ENCODE measurements at places on chromosomes 7 and 10.

DNA sequence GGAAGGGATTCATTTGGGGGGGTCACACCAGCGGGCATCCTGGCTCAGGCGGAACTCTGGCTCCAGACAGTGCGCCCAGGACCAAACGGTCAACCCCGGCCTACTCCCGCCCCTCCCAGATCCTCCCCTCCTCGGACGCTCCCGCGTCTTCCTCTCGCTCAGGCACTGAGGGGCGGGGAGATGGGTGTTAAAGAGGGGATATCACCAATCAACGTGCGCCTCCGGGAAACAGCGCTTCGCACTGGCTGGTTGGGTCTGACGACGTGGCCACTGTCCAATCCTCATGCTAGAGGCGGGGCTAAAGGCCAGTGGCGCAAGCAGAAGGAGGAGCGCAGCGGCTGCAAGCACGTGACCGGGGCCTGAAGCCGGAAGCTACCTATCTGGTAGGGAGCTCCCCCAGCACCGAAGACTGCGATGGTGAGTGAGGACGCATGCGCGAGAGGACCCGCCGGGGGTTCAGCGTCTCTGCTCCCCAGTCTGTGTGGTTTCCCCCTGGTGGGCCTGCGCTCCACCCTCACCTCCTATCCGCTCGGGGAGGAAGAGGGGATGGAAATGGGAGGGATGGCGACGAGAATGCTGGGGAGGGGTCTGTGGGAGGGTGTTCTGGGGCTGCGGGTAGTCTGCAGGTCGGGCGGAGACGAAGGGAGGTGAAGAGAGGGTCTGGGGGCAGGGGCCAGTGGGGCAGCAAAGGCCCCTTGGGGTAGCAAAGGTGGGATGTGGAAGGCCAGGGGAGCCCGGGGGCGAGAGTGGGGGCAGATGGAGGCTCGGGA, at the start of gene LAMTOR4:
LAMTOR4 (plus strand) TSS at position 360 of the 770 bp plus-strand sequence; CDS start at position 415, 55 bp downstream.
- peak; percentile 99 for DNase-seq

DNA sequence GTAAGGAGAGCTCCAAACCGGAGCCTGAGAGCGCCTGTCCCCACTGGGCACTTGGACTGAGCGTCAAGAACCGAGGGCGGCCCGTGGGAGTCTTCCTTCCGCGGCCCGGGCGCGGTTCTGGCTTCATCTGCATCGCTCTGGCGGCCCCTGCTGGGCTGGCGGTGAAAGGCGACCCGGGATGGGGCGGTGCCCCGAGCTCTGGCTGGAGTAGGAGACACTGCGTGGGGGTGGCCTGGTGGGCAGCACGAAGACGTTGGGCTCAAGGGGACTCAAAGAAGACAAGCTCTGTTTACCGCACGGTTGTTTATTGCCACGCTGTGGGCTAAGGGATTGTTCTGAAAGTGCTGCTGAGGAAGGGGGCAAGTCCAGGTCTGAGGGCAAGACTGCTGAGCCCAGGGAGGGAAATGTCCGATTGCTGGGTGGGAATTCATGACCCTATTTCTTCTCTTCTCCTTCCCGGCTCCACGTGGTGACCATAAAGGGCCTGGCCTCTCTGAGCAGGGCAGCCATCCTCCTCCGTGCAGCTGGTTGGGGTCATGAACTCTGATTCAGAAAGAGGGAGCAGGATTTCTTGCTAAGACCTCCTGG, 29.8 kb downstream of the PLAU start:
- DNase-seq = peak; percentile 87

DNA sequence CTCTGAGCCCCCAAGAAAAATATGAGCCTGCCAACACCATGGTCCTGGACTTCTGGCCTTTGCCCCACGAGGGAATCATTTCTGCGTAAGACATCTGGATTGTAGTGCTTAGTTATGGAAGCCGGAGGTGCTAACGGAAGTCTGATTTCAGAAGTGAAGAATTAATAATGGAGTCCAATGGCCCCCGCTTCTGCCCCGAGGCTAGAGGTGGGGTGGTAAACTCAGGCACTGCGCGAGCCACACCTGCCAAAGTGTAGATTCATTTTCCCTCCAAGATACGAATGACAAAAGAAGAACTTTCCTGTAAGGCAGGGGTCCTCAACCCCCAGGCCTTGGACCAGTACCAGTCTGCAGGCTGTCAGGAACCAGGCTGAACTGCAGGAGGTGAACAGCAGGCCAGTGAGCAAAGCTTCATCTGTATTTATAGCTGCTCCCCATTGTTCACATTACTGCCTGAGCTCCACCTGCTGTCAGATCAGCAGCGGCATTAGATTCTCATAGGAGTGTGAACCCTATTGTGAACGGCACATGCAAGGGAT, 22.3 kb downstream of the CNPY1 start:
- DNase-seq = no peak

DNA sequence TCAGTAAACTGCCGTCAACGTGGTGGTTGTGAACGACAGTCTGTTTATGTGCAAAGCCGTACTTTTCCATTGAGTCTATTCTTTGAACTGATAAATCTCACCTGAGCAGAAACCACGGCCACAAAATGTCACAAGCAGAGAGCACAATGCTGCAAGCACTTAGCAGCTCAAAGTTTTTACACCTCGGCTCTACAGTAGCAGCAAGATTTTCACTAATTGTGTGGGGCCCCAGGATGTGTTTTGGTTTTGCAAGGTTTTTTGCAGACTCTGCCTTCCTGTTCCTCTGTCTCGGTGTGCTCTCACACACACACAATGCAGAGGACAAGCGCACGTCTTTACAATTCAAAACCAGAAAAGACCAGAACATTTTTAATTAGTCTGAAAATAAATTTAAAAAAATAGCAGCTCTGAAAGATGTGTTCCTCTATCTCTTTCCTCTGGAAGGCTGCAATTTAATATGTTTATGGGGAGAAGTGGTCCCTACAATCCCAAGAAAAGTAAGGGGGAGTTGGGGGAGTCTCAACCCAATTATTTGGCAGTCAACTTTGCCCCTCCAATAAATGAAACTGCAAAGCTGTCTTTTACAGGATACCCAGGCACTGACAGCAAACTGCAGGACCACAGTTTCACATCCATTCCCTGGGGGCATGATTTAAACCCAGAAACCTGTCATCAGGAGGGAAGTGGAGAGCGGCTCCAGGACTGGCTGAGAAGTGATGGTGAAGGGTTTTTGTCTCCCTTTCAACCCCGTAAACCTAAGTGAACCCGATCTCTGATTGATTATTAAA, 73.8 kb upstream of the SFMBT2 start:
- DNase-seq = no peak

- peak; percentile 35 for DNase-seq
Measured at GRCh38 chr7:69780379-69780778, 182.1 kb downstream of the AUTS2 start.

DNA sequence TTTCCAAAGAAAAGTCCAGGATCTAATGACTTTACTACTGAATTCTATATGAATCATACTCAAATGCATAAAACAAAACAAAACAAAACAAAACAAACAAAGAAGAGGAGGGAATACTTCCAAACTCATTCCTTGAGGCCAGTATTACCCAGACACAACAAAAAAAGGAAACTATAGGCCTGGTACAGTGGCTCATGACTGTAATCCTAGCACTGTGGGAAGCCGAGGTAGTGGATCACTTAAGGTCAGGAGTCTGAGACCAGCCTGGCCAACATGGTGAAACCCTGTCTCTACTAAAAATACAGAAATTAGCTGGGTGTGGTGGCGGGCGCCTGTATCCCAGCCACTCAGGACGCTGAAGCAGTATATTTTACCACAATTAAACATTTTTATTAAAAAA, 114.6 kb downstream of the NRBF2 start:
- peak; percentile 35 for DNase-seq

DNA sequence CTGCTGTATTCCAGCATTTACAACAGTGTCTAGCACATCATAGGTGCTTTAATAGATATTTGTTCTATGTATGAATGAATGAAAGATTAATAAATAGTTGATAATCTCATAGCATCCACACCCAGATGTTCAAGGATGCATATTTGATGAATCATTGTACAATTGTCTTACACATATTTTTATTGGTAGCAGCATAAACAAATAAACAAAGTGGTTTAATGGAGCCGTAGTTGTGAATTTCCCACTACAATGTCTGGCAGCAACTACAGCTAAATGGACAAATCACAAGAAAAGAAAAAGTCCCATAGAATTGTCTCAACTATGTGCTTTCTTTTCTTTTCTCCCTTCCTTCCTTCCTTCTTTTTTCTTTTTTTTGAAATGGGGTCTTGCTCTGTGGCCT, 150.8 kb downstream of the NRP1 start:
- DNase-seq = no peak

DNA sequence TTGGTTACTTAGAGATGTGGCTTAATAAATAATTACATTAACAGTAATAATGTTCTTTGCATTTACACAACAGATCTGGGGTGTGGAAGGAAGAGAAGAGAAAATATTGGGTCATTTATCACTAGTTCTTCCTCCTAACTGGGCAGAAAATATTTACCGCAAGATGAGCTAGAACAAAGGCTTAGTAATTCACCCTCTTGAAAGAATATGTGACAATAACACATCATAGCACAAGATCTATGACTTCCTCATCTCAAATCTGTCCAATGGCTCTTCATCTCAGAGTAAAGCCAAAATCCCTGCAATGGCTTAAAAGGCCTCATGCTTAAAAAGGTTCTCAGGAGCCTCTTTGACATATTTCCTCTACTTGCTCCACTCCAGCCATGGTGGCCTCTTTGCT, 178.6 kb downstream of the ZNF438 start:
- no peak for DNase-seq

DNA sequence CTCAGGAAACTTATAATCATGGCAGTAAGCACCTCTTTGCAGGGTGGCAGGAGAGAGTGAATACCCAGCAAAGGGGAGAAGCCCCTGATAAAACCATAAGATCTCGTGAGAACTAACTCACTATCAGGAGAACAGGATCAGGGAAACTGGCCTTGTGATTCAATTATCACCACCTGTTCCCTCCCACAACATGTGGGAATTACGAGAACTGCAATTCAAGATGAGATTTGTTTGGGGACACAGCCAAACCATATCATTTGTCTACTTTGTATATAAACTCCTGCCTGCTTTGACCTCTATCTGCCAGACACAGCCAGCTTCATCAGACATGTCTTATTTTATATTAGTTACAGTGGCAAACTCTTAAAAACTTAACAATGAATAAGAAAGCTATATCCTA, 50.4 kb downstream of the ARMC3 start:
- DNase-seq = no peak

DNA sequence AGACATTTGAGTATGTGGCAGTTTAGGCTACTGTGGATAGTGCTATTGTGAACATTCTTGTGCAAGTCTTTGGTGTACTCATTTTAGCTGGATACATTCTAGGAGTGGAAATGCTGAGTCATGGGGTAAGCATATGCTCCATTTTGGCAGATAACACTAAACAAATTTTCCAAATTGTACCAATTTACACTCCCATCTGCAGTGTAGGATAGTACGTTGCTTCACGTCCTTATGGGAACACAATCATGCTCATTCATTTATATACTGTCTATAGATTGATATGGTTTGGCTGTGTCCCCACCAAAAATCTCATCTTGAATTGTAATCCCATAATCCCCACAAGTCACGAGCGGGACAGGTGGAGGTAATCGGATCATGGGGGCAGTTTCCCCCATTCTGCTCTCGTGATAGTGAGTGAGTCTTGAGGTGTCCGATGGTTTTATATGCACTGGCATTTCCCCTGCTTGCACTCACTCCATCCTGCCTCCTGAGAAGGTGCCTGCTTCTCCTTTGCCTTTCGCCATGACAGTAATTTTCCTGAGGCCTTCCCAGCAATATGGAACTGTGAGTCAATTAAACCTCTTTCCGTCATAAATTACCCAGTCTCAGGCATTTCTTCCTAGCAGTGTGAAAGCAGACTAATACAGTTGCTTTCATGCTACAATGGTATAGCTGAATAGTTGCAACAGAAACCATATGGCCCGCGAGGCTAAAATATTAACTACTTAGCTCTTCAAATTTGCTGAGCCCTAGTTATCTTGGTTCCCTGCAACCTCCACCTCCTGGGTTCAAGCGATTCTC, 25.6 kb downstream of the RNF216 start:
- DNase-seq = peak; percentile 84

- DNase-seq = no peak
Measured at GRCh38 chr10:30744106-30744505, 114.6 kb upstream of the LYZL2 start.

DNA sequence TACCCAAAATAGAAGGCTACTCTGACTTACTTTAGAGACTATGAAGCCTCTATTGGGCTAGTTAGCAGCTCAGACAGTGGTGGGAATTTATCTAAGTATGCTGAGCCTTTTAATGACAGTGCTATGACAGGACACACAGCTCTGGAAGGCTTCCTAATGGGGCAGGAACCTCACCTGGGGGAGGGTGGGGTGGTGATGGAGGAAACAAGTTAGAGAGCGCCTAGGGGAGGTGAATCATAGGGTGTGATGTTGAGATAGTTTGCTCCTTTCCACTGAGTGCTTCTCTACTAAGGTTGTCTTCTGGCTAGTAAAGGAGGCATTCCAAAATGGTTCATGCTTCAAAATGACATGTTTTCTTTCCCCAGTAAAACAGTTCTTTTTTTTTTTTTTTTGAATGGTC, 42.1 kb downstream of the PPP1R9A start:
- no peak for DNase-seq

DNA sequence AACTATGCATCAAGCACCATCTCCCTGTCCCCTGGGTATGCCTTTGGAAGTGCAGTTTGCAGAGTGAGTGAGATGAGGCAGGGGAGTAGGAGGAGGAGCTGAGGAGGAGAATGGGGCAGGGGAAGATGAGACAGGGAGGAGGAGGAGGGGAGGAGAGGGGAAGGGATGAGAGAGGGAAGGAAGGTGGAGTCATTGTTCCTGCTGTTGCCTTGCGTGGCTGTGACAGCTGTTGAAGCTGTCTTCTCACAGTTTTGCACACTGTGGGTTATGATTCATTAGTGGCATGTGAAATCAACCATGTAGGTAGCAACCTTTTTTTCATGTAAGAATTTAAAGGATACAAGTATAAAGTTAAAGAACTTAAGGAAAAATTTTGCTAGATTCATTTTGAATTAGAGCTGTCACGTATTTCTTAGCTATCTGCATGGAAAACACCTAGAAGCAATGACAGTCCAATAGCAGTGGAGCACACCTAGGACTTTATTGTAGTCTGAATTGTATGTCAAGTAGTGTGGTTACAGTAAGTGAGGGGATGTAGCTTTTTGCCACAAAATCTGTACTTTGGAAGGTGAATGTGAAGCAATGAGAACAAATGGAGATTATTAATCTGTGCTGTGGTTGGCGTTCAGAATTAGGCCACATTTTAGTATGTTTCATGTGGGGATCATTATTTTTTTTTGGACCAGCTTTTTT, 21.7 kb downstream of the CCM2 start:
- peak; percentile 26 for DNase-seq

DNA sequence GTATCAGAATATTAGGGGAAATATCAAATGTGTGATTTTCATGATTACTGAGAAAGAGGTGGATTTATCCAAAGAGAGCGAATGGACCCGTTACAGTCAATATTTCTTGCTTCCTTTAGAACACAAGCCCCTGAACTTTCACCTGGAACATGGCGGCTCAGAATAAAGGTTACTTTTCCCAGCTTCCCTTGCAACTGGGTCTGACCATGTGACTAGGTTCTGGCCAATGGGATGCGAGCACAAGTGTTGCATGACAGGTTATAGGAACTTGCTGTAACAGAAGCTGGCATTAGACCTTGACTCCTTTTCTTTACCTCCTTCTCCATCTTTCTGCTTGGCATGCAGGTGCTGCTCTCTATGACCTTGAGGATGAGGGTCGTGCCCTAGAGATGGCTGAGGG, 556.1 kb downstream of the TYW1 start:
- DNase-seq = no peak

- DNase-seq = no peak
Measured at GRCh38 chr10:126250045-126250444, 138.2 kb downstream of the ADAM12 start.

GRCh38 chr10:102815790-102816549, 21.2 kb downstream of the CYP17A1 start:
- DNase-seq = peak; percentile 40

All from adipocyte (in vitro differentiated cells).